Thyroid gland (tissue), 4 donors: ENCODE measurements at places on chromosomes 7 and 10. TPM values are rescaled to one million over a fixed set of nuclear protein-coding genes. Genes with fewer than 3 reads are reported as not detected.

The LBX1 gene
- not detected for total RNA-seq

The ZNF212 gene
- total RNA-seq: 7.6 TPM

DNA sequence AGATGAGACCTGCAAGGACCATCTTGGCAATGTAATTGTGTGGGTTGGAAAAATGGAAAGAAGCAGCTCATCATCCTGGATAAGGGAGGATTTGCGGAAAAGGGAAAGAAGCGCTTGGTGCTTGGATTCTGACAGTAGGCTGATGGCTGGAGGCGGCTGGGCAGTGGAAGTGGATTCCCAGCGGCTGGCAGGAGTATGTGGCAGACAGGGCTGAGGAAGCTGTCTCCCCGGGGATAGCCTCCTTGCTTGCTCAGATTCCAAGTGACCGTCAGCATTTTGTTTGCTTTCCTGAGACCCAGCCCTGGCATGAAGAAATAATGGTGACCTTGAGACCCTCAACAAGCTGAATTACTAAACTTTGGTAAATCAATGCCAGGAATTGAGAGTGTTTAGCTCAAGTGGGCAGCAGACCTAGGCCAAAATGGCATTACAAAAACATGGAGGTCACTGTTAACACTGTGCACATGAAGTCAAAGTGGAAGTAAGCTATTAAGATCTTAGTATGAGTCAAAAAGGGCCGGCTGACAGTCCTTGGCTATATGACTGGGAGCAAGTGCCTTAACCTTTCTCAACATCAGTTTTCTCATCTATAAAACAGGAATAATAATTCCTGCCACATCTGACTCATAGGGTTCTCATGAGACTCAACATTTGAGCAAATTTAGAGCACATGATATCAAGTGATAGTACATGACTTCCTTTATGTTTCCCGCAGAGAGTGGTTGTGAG, 21.3 kb downstream of the SLC25A28 start:
- DNase-seq: no peak

The LOXL4 gene
- total RNA-seq: 15.2 TPM

- DNase-seq: no peak
Observed at GRCh38 chr7:158237672-158238335, 349.8 kb downstream of the PTPRN2 start.

- DNase-seq: peak; percentile 45
Observed at GRCh38 chr7:148204639-148205304, 385.8 kb upstream of the C7orf33 start.

DNA sequence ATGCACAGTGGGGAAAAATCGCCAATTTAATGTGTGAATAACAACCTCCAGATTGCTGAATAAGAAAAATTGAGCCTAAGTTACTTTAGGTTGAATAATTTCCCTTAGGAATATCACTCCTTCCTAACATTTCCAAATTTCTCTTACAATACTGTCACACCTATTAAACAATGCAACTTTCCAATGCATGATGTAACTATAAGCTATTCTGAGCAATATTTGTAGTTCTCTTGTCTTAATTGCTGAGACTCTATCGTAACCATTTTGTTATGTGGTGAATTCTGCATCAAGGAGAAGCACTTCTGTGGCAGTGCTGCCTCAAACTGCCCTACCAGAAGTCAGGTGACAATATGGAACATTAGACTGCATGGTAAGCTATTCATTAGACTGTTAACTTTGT, 386.7 kb upstream of the LRRN3 start:
- no peak for DNase-seq

DNA sequence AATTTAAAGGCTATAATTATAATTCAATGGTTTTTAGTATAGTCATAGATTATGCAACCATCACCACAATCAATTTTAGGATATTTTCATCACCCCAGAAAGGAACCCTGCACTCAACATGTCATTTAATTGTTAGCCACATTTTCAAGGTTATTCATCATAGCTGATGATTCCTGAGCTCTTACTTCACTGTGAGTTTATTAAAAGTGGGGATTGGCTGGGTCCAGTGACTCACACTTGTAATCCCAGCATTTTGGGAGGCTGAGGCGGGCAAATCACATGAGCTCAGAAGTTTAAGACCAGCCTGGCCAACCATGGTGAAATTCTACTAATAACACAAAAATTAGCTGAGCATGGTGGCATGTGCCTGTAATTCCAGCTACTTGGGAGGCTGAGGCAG, 787 bp downstream of the CCL26 start:
- DNase-seq: no peak

GRCh38 chr10:125768219-125768855, 7.3 kb downstream of the MMP21 start:
- DNase-seq: peak; percentile 56

- no peak for DNase-seq
Observed at GRCh38 chr10:92830478-92831389, 17.6 kb upstream of the EXOC6 start.

GRCh38 chr10:86283466-86284287, 82.9 kb downstream of the GRID1 start:
- no peak for DNase-seq
